ENCODE measurements at places on chromosomes 1 and 21.
A peak's percentile ranks its signal among the peaks of the same experiment; 100 is the strongest.

DNA sequence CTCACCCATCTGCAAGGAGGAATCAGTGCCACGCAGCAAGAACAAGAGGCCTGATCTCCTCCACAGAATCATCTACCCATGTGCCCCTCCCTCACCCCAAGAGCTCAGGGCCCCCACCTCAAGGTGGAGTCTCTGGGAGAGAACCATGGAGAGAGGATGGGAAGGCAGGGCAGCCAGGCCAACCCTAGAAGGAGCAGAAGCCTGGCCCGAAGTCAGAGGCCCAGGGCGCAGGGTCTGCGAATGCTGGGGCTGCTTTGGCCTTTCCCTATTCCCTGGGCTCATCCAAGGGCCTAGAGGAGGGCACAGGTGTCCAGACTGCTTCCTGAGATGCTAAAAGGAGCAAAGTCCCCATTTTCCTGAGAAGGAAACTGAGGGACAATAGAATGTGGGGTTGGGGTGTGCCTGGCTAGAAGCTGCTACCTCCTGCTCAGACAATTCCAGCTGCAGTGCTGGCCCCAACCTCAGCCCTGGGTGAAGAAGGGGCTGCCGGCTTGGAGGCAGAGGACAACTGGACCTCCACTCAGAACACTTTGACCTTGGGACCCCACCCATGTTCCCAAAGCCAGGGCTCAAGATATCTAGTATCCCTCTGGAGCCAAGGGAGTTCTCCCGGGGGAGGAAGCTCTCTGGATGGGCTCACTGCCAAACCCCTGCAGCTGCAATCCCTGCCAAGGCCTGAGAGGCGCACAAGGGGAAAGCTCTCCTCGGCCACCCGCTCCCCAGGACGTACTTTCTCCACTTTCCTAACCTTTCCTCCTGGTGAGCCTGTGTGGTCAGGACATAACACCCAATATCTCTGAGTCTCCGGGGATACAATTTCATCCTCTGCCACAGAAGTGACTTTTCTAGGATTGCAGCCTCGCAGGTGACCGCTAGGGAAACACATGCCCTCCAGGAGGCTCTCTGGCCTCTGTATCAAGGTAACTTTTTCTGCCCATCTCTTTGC, 16.6 kb upstream of the LEMD1 start:
- no peak for DNase-seq

- no peak for DNase-seq
Measured at GRCh38 chr1:67324068-67324467, 16.4 kb downstream of the IL12RB2 start.

DNA sequence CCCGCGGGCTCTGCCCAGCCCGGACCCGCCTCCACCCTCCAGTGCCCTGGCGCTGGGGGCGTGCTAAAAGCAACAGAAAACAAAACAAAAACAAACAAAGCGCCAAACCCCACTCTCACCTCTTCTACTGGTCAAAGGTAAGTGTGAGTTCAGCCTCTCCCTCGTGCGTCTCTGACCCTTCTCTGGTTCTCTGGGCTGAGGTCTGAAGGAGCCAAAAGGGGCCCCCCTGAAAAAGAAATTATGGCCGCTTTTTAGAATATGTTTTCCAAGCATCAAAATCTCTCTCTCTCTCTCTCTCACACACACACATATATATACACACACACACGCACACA, 133.5 kb upstream of the DPYD start:
- DNase-seq = no peak

DNA sequence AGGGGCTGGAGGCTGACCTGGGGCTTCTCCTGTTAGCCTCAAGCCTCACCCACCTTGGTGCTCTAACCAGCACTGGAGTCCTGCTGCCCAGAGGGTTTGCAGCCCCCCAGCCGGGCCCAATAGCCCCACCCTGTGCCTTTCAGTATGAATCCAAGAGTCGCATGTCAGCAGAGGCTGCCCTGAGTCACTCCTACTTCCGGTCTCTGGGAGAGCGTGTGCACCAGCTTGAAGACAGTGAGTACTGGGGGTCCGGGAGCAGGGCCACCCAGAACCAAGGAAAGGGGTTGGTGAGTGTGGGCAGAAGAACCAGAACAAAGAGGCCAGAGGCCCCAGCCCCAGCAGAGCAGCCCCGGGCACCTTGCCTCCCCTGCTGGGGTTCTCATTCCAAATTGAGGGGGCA, 25.6 kb downstream of the CDK18 start:
- no peak for DNase-seq

- no peak for DNase-seq
Measured at GRCh38 chr1:6501279-6501813, 9.9 kb upstream of the PLEKHG5 start.

GRCh38 chr1:207021139-207021861, 11.3 kb downstream of the C1orf116 start:
- DNase-seq = no peak

GRCh38 chr21:15134701-15135470, 70.1 kb upstream of the NRIP1 start:
- no peak for DNase-seq

DNA sequence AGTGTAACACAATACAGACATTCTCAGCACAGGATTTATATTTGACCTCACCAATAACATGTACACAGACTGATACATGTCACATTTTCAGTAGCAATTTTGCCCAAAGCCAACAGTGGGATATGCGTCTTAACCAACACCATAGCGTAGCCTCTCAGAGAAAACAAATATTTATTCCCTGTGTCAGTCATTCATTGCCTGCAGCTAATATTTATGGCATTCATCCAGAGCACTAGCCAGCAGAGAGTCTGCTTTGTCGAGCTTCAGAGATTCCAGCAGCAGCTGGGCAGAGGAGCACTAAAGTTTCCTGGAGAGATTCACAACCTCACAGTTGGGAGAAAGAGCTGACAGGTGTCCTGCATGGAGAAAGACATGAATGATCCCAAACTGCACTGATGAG, 400.7 kb upstream of the DAB1 start:
- no peak for DNase-seq

- DNase-seq = peak; percentile 27
Measured at GRCh38 chr1:154404984-154405746, at the start of gene IL6R. Gene IL6R, plus strand, starts transcription at chr1:154405343. Its CDS starts 287 bp downstream, at chr1:154405630.

DNA sequence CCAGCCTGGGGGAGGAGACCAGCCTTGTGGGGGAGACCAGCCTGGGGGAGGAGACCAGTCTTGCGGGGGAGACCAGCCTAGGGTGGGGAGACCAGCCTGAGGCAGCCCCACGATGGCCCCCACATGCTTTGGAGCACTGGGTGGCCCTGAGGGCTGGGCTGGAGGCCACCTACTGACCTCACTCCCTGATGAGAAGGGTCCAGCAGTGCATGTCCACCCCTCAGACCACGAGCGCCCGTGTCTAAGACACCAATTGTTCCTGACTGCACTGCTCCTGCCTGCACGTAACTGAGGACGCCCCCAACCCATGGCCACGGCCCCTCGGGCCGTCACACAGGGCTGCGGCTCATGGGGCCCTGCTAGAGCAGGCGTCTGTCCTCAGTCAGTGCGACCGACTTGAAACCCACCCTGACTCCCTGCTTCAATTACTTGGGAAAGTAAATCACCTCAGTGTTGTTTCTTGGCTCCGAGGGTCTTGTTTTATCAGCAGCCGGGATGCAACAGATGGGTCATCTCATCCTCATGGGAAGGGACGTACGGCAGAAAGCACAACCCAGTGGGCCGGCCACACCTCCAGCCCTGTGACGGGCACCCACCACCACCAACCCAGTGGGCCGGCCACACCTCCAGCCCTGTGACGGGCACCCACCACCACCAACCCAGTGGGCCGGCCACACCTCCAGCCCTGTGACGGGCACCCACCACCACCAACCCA, at the start of gene SPATC1L:
TSS of gene SPATC1L (minus strand) at position 550 of the 715 bp plus-strand sequence. CDS start 1,643 bp downstream, outside the sequence.
- DNase-seq = peak; percentile 36

GRCh38 chr1:108063703-108064102, 98.7 kb upstream of the VAV3 start:
- DNase-seq = no peak

GRCh38 chr1:52544665-52545525, 8.0 kb downstream of the TUT4 start:
- DNase-seq = no peak

GRCh38 chr1:51750729-51751128, 127.8 kb downstream of the NRDC start:
- DNase-seq = no peak

DNA sequence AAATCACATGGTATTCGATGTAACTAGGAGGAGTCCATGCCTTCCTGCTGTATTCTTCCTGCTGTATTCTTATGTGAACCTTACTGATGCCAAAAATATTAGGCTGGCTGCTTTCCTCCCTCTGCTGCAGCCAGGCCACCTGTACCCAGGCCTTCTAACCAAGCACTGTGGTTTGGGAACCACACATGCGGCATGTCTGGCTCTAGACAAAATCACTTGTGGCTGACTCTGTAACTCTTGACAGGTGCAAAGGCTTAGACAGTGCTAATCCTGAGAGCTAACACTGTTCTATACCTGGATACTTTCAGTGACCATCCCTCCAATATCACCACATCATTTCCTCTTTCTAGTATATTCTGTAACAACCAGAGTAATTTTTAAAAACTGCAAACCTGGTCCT, 67.7 kb downstream of the PCP4 start:
- no peak for DNase-seq

- DNase-seq = no peak
Measured at GRCh38 chr1:100785470-100786052, 66.0 kb downstream of the VCAM1 start.

GRCh38 chr21:43192501-43193081, 23.8 kb downstream of the CRYAA start:
- DNase-seq = no peak

DNA sequence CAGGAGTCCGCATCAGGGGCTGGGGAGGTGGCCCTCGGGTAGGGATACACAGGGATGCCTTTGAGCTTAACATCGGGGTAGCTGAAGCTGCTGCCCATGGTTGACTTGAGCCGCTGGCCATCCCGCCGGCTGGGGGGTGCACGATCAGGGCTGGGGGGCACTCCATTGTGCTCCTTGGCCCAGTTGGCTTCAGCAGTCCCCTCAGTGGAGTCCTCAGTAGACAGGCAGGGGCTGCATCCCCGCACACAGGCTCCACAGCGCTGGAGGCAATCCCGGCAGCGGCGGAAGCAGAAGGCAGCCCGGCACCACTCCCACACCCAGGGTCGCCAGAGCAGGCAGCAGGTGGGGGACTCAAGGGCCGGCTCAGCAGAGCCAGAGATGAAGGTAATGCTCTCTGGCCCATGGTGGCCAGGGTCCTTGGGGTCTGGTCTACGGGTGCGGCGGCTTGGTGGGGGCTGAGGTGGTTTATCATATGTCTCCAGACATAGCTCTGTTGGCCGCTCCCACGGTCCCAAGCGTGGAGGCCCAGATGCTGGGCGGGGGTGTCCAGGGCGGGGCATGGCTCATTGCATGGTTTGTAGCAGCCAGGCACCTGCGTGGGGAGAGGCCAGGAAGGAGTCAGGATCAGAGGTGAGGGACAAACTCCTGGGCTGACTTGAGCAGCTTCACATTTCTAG, 8.3 kb downstream of the KDF1 start:
- no peak for DNase-seq

- no peak for DNase-seq
Measured at GRCh38 chr1:63976006-63976405, 202.2 kb downstream of the ROR1 start.

DNA sequence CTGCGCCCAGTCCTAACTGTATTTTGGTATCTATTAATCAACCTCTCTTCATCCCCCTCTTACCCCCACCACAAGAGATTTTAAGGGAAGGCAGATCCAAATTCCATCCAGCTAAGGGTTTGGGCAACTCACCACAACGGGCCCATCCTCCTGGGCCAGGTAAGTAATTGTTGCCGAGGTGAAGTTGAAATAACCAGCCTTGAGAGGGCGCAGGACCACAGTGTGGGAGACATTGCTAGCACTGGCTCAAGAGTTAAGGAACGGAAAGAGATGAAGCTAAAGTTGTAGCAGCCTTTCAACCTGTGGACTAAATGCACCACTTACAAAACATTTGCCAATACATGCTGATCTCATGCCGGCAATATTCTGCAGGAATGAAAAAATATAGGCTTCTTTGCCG, 5.9 kb downstream of the SSR2 start:
- DNase-seq = no peak

DNA sequence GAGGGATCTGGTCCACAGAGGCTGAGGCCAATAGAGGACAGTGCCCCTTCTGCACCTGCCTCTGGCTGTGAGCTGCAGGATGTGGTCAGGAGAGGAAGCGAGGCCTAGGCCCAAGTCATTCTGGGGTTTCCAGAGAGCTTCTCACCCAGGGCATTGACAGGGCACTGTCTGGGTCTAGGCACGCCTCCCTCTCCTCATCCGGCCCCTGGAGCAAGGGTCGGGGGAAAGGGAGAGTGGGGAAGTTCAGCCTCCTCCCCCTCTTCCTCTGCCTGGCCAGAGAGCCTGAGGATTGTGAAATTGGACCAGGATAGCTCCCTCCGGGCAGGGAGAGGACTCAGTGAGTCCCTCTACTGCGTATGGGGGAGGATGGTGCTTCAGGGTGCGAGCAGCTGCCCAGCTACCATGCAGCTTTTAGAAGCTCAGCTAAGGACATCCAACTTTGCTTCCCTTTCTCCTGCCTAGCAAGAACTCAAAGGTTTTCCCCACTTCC, 6.3 kb upstream of the INAVA start:
- no peak for DNase-seq

- no peak for DNase-seq
Measured at GRCh38 chr1:153509729-153510354, 25.9 kb downstream of the S100A6 start.

GRCh38 chr1:171251042-171251951, 3.0 kb downstream of the FMO1 start:
- peak; percentile 47 for DNase-seq

- no peak for DNase-seq
Measured at GRCh38 chr1:64302971-64303370, 99.5 kb downstream of the UBE2U start.

DNA sequence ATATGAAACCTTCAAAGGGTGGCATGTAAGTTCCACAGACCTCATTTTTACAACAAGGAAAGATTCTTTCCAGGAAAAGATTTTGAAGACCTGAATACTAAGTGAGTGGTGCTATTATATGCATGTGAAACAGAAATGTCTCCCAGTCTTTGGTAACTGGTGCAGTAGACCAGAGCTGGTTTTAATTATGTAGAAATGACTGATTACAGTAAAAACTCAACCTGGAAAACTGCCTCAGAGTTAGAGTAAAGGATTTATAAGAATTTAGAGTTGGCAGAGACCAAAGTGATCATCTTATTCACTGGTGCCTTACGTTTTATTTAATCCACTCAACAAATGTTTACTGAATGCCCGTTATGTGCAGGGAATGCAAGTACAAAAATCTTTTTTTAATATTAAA, 30.2 kb upstream of the LRRC8D start:
- DNase-seq = no peak
